SJSA1 (cell line): ENCODE measurements at places on chromosomes 3 and 15. TPM values are rescaled to one million over a fixed set of nuclear protein-coding genes. Genes with fewer than 3 reads are reported as not detected.

DNA sequence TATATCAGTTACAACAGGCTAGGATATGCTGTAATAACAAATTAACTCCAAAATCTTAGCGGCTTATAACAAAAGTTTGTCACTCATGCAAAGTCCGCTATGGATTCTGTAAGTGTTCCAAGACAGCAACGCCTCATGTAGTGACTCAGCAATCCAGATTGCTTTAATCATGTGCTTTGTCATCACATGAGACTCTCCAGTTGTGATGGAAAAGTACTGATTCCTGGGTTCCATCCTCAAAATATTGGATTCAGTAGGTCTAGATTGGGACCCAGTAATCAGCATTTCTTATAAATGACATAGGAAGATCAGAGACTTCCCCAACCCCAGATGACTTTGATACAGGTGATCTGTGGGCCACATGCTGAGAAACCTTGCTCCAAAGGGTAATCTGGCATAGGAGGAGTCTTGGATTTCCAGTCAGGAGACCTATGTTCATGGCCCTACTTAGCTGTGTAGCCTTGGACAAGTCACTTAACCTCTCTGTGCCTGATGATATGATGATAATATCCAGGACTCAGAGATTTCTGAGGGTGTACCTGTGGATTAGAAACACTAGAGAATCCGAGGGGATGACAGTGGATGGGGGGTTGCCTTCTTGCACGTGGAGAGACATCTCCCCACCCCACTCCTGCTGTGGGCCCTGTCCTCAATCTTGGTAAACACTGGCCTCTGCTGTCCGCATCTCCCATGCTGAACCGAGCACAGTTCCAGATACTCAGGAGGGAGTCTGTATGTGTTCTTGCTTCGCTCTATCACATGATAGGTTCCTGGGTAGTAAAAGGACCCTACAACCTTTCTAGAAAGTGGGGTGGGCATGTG, 65.5 kb downstream of the CORO2B start:
- DNase-seq: no peak

GRCh38 chr3:106631373-106632108, 745.7 kb upstream of the CCDC54 start:
- DNase-seq: no peak

The SAMD7 gene
- total RNA-seq: not detected in 2 replicates

The GOLGA8S gene
- 0.05 TPM in 1 of 2 replicates, not detected in the other for total RNA-seq

GRCh38 chr3:157238457-157238856, 78.5 kb upstream of the CCNL1 start:
- no peak for DNase-seq

GRCh38 chr3:112689989-112690388, 49.0 kb upstream of the CCDC80 start:
- DNase-seq: no peak

The GOLGA8T gene
- 0.32 TPM in 1 of 2 replicates, not detected in the other for total RNA-seq

GRCh38 chr3:33149342-33149741, 35.5 kb downstream of the CRTAP start:
- DNase-seq: no peak

- DNase-seq: no peak
Observed at GRCh38 chr3:116238846-116239565, 206.3 kb downstream of the LSAMP start.
